ENCODE measurements at places on chromosomes 6 and 20. TPM values are rescaled to one million over a fixed set of nuclear protein-coding genes. Genes with fewer than 3 reads are reported as not detected.

DNA sequence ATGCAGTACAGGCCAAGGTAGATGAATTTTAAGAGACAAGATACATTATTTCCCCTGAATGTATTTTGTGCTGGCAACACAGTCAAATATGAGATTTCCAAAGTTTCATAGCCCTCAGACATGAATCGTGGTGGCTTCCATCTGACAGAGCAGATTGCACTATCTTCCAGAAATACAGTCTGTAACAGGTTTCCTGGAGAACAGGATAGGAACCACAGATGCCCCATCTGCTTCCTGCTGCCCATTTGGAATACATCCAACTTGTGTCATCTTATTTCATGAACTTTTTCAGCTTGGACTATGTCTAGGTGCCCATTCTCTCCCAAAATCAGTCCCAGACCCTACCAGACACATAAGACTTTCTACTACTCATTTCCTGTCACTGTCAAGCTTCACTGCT, 426.0 kb downstream of the KIF16B start:
- H3K27ac ChIP-seq = no peak overlapping the region
- DNase-seq = no peak
- H3K27me3 ChIP-seq = peaks cover 2% of the 10 kb centered on the region

GRCh38 chr20:60632391-60633262, 619.4 kb upstream of the CDH4 start:
- H3K4me1 ChIP-seq = no peaks in the 10 kb centered on the region
- peaks cover 3% of the 10 kb centered on the region for H3K27me3 ChIP-seq
- no peaks in the 10 kb centered on the region for H3K36me3 ChIP-seq
- no peak for DNase-seq
- H3K27ac ChIP-seq = no peak overlapping the region

GRCh38 chr6:99022039-99022609, 74.4 kb upstream of the FBXL4 start:
- H3K36me3 ChIP-seq = peaks cover 4% of the 10 kb centered on the region
- no peak overlapping the region for H3K4me3 ChIP-seq
- H3K4me1 ChIP-seq = no peaks in the 10 kb centered on the region
- no peak for DNase-seq
- H3K27ac ChIP-seq = no peak overlapping the region

- no peak for DNase-seq
- H3K36me3 ChIP-seq = no peaks in the 10 kb centered on the region
- H3K4me3 ChIP-seq = no peak overlapping the region
- H3K4me1 ChIP-seq = peaks cover 53% of the 10 kb centered on the region
- H3K27me3 ChIP-seq = no peaks in the 10 kb centered on the region
- H3K27ac ChIP-seq = no peak overlapping the region
Measured at GRCh38 chr6:156949376-156949775, 172.2 kb downstream of the ARID1B start.

DNA sequence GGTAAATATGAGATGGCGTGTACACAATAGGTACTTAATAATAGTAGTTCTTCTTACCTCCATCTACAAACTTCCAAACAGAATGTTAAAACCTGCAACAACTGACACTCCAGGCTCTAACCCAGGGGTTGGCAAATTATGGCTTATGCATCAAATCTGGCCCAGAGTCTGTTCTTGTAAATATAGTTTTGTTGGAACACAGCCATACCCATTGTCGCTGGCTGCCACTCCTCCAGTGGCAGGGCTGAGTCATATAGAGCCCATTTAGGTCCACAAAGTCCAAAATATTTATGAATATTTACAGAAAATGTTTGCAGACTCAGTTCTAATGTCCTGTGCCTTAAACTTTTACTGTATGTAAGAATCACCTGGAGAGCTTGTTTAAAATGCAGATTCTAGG, 69.9 kb upstream of the BTBD3 start:
- DNase-seq = no peak
- no peaks in the 10 kb centered on the region for H3K27me3 ChIP-seq
- no peaks in the 10 kb centered on the region for H3K36me3 ChIP-seq
- H3K4me3 ChIP-seq = no peak overlapping the region

DNA sequence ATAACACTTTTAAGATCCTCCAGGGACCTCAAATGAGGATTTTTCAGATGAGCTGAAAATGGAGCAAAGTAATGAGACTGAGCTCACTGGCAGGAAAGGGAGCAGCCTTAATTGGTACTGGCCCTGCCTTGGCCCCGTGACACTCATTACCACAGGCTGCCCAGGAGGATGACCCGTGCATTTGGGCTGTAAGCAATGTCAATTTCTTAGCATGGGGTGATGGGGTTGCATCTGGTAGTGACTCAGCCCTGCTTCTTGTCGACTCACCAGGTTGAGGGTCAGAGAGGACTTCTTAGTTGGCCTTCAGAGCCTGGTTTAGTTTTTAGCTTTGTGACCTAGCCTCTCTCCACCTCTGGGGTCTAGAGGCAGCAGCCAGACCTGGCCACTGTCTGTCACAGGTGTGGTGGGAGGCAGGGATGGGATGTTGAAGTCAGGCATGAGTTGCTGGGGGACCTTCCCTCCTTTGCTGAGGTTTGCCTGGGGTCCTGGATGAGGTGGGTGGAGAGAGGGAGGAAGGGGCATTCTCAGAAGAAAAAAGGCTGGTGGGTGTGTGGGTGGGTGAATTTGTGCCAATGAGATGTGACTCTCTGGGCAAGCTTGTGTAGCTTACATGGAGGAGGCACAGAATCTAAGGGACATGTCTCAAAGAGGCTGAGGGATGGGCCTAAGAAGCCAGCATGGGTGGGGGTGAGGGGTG, 25.9 kb upstream of the EPB41L1 start:
- H3K27me3 ChIP-seq = no peaks in the 10 kb centered on the region
- H3K27ac ChIP-seq = no peak overlapping the region
- no peak overlapping the region for H3K4me3 ChIP-seq
- H3K36me3 ChIP-seq = no peaks in the 10 kb centered on the region
- DNase-seq = no peak

Gene CALHM6
- total RNA-seq = 10.0 TPM

GRCh38 chr20:3227506-3227905, 11.5 kb downstream of the SLC4A11 start:
- no peak for DNase-seq
- peaks cover 9% of the 10 kb centered on the region for H3K36me3 ChIP-seq
- no peak overlapping the region for H3K4me3 ChIP-seq

- peaks cover 29% of the 10 kb centered on the region for H3K4me1 ChIP-seq
- H3K4me3 ChIP-seq = no peak overlapping the region
- H3K27ac ChIP-seq = no peak overlapping the region
- peaks cover 2% of the 10 kb centered on the region for H3K36me3 ChIP-seq
- peaks cover 2% of the 10 kb centered on the region for H3K27me3 ChIP-seq
- DNase-seq = no peak
Measured at GRCh38 chr6:11445146-11445545, 92.4 kb upstream of the TMEM170B start.

All from activated CD4-positive, alpha-beta T cell treated with anti-CD3 and anti-CD28 coated beads for 36 hours (primary cell).